ENCODE measurements at places on chromosomes 1 and 21.
A peak's percentile ranks its signal among the peaks of the same experiment; 100 is the strongest.

- DNase-seq, result no peak
Measured at GRCh38 chr21:42566524-42567213, 53.0 kb downstream of the SLC37A1 start.

DNA sequence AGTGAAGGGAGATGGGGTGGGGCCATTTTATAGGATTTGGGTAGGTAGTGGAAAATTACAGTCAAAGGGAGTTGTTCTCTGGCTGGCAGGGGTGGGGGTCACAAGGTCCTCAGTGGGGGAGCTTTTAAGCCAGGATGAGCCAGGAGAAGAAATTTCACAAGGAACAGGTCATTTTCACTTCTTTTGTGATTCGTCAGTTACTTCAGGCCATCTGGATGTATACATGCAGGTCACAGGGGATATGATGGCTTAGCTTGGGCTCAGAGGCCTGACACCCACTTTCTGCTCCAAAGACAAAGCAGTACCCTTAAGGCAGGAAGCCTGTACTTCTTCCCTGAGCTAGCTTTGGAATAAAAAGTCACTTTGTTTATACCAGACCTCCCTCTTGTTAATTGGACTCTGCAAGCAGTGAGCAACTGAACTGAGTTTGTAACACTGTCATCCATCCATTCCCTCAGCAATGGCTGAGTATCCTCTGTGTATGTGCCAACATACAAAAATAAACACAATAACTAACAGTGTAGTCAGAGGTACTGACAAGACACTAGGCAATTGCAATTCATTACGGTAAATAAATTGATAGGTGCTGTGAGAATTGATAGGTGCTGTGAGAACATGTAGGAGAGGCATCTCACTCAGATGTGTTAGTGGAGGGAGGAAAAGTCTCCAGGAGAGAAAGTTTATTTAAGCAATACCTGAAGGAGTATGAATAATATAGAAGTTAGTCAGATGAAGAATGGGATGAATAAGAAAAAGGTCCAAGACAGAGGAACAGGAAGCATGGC lies 14.7 kb upstream of the RGS2 start:
- DNase-seq, result no peak

DNA sequence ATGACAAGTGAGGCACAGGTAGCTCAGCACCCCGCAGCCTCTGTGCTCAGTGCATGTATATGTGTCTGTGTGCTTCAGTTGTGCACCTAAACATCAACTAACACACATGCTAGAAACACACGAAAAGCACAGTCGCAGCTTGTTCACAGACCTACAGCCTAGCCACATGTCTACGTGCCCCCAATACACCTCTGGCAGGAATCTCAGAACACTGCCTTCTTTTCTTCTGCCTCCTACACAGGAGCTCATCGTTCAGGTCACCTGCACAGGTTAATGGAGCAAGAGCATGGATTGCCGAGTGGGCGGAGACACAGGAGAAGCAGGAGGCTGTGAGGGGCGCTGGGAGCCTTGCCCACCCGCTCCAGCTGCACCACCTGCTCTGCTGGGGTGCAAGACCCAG lies 31.7 kb downstream of the CTNNBIP1 start:
- DNase-seq, result no peak

DNA sequence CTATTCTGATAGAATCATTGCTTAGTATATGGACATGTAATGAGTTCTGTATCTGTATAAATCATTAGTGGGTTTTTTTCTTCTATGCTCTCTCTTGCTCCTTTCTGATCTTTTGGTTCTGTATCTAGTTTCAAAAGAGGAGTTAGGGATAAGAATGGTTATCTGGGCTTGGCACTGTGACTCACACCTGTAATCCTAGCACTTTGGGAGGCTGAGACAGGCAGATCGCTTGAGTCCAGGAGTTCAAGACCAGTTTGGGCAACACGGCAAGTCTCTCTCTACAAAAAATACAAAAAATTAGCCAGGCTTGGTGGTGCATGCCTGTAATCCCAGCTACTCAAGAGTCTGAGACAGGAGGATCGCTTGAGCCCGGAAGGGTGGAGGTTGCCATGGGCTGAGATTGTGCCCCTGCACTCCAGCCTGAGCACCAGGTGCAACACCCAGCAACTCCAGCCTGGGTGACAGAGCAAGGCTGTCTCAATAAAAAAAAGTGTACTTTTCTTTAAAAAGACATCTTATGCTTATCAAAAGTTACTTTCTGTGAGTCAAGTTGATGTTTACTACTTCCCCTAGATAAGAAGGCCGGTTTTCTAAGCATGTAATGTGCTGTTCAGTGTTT lies 27.7 kb upstream of the AXDND1 start:
- DNase-seq, result no peak

DNA sequence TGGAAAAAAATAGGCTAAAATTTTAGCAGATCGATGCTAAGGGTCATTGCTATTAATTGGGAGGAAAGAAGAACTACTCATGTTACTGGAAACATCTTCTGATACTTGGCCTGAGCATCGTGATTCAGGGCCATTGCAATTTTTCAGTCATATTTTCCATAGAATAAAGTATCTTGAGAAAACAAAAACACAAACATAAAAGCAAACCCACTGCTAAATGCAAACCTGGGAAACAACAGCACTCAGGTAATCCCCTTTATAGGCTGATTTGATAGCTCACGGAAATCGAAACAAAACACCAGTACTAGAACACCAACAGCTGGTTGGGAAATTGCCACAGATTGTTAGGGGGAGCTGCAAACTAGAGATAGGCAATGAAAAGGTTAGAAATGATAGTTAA lies 172.9 kb upstream of the ESRRG start:
- DNase-seq, result no peak

DNA sequence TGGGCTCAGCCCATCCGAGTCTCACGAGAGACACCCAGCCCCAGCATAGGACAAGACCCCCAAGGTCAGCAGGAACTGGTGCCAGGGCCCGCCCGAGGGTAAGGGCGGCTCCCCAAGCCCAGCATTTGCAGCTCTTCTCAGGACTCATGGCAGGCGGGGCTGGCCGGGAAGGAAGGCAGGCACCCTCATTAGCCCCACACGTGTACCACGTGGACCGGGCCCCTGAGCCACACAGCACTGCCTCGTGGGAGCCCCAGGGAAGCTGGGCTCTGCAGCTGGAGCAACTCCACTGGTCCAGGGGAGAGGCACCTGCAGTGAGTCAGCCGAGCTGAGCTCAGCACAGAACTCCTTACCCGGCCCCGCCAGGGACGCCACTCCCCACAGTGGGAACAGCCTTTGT lies 97.7 kb upstream of the IFFO2 start:
- DNase-seq, result peak; percentile 63

- no peak for DNase-seq
Measured at GRCh38 chr1:18828224-18828623, 31.2 kb downstream of the TAS1R2 start.

DNA sequence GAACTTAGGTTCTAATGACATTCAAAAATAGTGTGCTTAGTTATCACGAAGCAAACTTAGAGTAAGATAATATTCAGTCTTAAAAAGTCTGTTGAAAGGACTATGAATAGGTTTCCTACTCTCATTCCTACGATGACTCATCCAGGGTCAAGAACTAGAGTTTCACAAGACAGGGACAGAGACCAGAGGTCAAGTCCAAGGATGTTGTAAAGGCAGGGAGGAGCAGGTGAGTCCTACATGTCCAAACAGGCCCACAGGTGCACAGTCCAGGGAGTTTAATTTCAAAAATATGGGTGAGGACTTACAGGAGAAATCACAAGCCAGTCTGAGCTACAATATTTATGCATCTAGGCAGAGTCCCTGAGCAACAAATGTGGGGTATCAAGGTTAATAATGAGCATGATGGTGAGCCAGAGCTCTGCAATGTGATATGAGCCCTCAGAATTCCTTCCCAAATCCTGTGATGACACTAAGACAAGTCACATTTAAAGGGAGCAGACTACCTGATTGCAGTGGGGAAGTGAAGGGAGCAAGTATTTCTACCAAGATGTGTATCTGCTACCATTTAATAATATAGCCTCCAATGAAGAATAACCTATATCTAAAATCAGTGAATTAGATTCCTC lies 100.0 kb upstream of the NRIP1 start:
- no peak for DNase-seq

GRCh38 chr1:183995322-183996039 lies 42.0 kb downstream of the COLGALT2 start:
- no peak for DNase-seq

- DNase-seq, result no peak
Measured at GRCh38 chr1:112743174-112744008, 28.3 kb upstream of the PPM1J start.

DNA sequence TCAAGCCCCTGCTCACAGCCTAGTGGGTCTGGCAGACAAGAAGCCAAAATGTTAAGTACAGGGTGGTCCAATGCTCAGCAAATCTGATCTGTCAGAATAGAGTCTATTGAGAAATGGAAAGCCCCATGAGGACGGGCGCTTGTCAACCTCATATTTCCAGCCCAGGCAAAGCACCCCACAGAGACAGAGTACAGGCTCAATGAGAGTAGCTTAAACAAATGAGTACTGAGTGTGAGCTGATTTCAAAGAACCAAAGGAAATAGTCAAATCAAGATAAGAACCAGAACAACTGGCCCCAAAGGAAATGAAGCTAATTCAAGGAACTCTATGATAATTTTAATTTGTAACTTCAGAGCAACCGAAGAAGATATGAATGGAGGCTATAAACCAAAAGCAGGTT lies 44.6 kb upstream of the SLC30A1 start:
- no peak for DNase-seq

- DNase-seq, result no peak
Measured at GRCh38 chr1:36100376-36100775, 11.7 kb downstream of the ADPRS start.

- DNase-seq, result no peak
Measured at GRCh38 chr1:57072401-57073110, 106.7 kb upstream of the C8B start.
